RPMI8226 (cell line): ENCODE measurements at places on chromosomes 2 and 18.

DNA sequence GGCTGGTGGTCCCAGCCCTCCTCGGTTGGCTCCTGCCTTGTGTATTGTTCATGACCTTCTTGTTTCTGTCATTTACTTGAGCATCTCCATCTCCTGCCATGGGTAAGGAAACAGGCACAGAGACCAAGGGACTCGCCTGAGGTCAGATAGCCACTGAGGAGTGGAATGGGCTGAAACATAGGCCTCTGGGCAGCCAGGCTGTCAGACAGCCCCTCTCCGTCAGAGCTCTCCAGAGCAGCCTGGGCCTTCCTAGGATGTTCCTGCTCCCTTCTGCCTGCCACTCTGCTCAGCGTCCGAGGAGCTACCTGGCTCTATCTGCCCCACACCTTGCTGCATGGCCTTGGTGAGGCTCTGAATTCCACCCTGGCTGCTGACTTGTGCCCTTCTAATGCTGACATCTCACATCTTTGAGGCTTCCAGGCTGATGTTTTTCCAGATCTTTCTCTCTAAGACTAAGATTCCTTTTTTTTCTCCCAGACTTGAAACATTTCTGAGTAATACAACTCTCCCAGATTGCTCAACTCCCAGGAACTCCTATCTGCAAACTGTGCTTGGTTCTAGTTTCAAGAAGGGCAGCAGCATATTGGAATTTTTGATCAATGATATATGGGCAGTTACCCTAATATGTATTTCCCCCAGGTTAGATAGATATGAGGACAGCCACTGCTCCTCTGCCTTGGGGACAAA lies 67.7 kb downstream of the MCFD2 start:
- no peak for DNase-seq

DNA sequence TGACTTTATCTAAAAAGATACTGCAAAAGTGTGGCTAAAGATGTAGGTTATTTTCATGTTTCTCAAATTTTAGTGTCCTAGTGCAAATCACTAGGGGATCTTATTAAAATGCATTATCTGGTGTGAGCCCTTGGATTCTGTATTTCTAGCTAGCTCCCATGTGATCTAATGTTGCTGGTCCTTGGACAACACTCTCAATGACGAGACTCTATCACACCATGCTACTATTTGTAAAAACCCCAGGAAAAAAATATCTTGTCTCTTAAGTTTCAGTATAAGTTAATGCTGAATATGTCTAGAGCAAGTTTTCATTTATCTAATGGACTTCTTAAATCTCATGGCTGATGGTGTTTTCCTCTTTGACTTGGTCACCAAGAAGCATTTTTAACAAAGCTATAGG lies 5.8 kb downstream of the DOCK10 start:
- DNase-seq: no peak

- DNase-seq: no peak
These were observed at the start of gene COLEC12 for GRCh38 chr18:500632-501405. TSS of gene COLEC12 (minus strand) at chr18:500701. CDS start at chr18:500514, 187 bp downstream.

DNA sequence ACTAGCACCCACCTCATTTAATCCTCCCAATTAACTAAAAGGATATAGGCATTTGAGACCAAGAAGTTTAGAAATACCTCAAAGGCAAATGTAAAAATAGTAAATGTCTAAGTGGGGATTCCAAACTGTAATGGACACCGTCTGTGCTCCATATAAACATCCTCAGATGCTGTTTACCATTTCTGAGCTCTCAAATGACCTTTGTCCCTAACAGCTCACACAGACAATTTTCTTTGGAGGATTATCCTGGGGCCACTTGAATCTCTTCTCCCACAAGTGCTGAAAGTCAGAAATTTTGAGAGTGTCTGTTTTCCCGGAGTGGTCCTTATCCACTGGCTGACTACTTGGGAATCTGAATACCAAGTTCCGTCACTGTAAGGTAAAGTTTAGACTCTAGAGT lies 1418.9 kb downstream of the LRP1B start:
- DNase-seq: no peak

DNA sequence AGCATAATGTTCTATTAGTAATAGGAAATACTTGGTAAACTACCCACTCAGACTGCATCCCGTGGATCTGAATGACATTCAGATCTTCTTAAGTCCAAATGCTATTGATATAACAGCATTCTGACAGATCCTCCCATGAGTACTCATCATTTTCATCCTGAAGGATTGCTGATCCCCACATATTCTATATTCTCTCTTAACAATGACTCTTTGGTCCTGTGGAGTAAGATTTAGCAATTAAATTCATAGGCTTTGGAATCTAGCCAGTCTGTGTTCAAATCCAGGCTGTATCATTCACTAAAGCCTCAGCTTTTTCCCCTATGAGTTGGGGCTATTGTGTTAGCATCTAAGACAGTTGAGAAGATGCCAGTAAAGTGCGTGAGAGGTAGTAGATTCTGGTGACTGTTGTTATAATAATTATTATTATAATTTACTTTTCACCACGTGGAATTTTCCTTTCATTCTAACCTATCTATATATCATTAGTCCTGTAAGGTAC lies 591.3 kb upstream of the SYT4 start:
- no peak for DNase-seq

DNA sequence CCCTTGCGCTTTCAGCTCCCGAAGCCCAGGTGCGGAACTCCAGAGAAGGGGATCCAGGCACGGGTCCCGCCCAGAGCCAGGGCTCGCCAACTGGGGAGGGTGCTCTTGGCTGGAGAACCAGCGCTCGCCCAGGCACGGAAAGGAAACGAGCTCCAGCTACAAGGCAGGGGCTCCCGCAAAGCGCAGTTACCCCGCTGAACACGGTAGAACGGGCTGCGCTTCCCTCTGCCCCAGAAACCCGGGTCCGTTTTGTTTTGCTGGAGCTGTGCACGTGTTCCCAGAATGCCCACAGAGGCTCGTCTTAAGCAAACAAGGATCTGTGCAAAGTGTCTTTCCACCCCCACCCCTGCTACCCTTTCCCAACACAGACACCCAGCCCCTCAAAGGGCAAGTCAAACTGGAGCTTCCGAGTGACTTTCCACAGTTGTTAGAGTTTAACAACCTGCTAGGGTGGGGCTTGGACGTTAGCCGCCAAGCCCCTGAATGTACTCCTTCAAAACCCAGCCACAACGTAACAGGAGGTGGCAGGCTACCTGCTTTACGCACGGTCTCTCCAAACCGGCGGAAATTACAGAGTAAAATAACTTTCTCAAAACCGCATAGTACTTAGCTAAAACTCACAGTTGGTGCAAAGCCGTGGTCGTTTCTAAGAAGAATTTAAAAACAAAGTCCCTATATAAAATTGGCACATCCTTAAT lies 775 bp downstream of the RNF125 start:
- DNase-seq: peak; percentile 44

DNA sequence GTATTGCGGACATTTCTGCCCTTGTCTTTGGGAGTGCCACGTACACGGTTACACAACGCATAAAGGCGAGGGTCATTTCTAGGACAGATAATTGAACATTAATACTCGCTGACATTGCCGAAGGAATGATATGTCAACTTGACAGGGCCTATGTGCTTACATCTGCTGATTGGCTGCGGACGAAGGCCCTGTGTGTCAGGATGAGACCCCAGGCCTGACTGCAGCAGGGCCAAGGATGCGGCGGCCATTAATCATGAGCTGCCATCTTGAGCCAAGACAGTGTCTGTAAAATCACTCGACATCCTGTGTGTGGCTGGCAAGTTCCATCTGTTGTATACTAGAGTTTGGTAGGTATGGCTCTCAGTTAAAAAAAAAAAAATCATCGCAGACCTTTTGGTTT lies 96.6 kb downstream of the MEIS1 start:
- no peak for DNase-seq

DNA sequence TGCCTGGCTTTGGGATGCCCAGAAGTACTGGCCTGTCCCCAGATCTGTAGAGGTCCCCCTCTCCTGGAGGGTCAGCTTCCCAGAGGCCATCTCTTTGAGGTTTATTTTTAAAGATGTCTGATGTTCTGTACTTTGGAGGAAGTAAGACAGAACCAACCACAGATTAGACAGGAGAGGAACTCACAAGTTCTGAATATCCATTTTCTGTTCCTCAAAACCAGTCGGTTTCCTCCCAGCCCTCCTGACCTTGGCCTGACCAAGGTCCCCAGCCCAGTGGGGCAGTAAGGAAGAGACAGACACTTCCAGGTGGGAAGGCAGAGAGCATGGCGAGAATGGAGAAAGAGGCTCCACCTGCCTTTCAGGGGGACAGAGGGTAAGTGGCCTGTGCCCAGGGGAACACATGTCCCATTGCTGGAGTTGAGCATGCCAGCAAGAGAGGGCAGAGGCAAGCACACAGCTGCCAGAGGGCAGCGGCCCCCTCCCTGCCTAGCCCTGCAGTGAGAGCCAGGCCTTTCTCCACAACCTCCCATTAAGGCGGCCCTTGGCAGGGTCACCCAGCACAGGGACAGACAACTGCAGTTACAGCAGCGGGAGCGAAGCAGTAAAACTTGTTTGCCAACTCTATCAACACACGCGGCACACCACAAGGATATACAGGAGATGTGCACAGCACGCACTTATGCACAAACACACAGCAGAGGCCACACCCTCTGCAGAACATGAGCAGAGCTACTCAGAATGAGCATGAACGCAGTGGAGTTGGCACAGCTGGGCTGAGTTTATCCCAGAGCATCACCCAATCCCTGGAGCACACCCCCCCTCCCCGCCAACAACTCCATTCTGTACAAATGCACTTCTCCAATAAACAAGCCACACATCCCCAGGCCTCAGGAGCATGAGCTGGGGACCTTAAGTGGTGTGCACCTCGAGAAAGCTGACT lies 18.5 kb upstream of the SEMA4C start:
- peak; percentile 54 for DNase-seq

GRCh38 chr2:238467792-238468191 lies 41.1 kb downstream of the ASB1 start:
- DNase-seq: no peak

GRCh38 chr2:41379496-41380221 lies 668.2 kb upstream of the PKDCC start:
- no peak for DNase-seq

DNA sequence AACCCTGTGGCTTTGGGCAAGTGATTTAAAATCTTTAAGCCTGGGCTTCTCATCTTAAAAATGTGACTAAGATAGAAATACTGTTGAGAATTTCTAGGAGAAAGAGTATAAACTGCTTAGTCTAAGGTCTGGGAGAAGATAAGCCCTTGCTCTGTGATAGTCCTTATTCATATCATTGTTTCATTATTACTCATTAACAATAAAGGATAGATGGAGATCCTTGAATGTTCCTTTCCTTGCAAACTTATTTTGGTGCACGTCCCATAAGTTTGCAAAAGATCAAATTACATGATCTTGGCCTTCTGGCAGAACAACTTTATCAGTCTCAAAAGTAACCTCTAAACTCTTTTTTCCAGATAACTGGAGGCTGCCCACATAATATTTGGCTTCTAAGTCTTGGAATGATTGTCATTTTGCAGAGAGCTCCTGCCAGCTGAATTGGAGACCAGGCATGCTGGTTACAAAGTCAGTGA lies 138.3 kb downstream of the FAM124B start:
- DNase-seq: no peak

- DNase-seq: no peak
These were observed 6.6 kb upstream of the DSC3 start for GRCh38 chr18:31049189-31049588.

DNA sequence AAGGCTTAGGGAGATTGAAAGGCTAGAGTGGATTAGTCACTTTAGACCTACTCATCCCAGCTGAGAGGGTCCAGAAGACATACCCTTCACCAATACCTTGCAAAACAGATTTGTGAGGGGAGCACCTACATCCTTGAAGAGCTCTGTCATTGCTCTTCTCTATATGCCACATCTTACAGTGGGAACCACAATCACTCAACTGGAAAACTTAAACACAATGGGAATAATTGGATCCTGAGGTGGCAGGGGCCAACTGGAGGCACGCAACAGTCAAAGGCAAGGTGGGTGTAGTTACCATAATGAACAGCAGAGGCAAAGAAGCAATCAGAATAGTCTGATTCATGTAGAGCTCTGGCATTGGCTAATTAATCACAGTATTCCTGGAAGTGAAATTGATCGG lies 35.4 kb downstream of the PDE1A start:
- DNase-seq: no peak

DNA sequence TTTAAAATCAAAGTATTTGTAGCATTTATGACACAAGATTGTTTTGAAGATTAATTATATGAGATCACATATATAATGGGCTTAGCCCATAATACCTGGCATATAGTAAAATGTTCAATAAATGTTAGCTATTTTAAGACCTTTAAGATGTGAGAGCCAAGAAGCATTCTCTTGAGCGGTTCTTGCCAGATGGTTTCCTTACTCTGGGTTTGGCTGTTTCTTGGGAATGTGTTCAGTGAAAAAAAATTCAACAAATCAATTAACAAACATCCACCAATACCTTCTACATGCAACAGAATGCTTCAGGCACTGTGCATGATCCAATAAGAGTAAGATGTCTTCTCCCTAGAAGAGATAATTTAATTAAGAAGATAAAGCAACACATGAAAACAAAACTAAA lies 230.4 kb downstream of the CMPK2 start:
- no peak for DNase-seq

DNA sequence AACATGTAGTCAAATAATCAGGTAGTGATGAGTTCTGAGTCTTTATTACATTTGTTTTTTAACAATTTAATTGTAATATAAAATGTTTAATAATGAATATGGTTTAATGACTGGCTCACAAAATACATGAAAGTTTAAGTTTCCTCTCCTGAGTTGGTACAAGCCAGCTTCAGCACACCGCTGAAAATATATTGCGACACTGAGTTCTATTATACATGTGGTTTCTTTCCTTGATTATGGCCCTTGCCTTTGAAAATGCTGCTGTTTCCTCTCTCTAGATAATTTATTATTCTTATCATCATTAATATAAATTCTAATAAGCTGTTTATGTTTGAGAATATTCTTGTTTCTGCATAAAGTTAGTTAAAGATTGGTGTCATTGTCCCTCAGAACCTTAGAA lies 249.3 kb downstream of the PARD3B start:
- DNase-seq: no peak

DNA sequence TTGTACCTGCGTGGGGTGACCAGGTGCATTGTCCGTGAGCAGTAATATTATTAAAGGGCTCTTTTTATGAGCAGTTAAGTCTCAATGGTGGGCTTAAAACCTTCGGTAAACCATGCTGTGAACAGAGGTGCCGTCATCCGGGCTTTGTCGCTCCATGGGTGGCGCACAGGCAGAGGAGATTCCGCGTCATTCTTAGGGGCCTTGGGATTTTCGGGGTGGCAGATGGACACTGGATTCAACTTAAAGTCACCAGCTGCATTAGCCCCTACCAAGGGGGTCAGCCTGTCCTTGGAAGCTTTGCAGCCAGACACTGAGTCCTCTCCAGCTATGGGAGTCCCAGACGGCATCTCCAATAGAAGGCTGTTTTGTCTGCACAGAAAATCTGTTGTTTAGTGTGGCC lies 107.7 kb downstream of the NFATC1 start:
- no peak for DNase-seq

DNA sequence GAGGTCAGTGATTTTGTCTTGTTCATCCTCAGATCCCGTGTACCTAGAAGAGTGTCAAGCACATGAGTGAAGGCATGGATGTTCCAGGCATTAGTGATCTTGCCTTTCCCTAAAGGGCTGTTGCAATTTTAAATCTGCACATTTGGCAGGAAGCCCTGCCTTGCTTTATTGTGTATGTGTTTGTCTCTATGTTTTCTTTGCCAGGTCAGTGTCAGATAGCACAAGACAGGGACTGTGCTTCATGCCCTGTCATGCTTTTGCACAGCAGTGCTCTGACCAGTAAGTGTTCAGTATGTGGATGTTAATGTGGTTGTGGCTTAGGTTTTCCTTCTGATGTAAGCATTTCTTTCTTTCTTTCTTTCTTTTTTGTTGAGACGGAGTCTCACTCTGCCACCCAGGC lies 131.5 kb downstream of the RGPD3 start:
- no peak for DNase-seq
